HuH-7 (cell line): ENCODE measurements at places on chromosomes 11 and 22.

DNA sequence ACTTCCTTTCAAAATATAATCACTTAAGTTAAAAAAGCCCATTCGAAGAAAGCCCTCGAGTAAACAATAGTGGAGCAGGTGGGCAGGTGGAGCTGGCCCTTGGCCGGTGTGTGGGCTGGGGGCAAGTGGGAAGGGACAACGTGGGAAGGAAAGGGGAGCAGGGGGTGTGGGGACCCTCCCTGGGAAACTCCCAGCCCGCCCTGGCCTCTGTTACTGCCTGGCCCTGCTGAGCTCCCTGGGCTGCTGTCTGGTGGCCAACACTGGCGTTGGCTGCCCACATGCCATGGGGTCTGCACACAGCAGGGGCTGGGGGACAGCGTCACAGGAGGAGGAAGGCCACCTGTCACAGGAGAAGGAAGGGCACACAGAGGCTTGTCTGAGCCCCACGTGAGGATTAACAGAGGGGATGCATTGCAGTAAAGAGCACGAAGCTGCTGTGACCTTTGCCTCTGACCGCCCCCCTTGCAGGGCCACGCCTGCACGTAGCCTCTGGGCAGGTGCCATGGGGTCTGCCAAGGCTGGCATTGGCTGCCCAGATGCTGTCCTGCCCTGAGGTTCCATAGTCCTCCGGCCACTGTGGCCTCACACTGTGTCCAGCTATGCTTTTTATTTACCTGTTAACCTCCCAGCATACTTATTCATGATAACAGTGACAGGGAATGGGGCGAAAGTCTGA lies 36.2 kb upstream of the CCDC188 start:
- DNase-seq: no peak

DNA sequence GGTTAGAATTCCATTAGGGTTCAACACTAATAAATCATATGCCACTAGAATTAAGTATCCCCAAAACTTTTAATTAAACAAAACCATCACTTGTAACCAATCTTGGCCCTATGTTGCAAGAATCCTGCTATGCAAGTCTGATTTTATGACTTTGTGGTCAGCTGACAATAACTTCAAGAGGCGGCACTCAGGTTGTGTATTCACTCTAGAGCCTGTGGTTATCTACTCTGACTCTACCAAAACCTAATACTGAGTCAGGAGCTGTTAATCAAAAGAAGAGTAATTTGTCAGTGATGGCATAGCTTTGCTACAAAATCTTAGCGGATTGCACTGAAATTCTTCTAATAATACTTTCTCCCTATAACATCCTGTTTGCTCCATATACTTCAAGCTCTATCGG lies 253.7 kb downstream of the AASDHPPT start:
- no peak for DNase-seq

- no peak for DNase-seq
Observed at GRCh38 chr11:119843877-119844276, 114.9 kb upstream of the NECTIN1 start.

DNA sequence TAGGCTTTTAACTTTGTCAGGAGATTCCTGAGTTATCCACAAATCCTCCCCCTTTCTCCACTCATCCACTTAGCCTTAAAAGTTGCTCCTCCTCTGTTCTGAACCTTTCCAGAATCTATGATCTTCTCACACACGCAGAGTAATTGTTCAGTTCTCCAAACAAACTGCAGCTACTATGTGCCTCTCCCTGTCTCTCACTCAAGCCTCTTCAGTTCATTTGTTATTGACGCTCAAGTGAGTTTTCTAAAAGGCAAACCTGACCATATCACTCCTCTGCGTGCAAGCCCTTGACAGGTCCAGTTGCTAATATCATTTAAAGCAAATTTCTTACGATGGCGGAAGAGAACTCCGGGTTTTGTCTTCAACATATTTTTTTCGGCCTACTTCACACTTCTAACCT lies 1169.7 kb upstream of the TENM4 start:
- no peak for DNase-seq

DNA sequence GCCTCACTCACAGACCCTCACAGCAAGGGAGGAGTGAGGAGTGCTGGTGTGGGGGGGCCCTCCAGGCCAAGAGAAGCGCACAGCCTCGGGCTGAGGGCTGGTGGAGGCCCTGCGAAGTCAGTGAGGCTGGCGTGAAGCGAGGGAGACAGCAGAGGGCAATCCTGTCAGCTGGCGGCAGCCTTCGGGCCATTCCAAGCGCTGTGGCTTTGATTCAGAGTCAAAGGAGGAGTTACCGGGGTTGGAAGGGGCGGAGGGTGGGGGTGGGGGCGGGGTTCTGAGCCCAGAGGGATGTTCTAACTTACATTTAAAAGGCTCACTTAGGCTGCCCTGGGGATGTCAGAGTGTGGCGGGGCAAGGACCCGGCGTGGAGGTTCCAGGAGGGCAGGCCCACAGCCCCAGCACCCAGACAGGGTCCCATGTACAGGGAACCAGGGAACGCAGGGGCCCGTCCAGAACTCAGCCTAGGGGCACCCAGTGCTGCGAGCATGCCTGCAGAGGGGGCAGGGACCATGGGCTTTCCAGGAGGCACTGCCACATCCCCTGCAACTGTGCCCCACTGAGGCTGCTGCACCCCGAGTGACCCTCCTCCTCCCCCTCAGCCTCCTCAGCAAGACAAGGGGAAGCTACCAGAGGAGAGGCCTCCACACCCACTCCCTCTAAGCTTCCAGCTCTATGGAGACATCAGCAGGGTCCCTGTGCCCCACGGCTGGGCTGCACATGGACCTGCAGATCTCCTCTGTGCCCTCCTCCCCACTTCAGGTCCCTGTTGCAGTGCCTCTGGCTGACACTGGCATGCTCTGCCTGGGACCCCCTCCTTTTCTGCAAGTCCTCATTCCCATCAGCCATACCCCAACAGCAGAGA lies 39.7 kb upstream of the TTLL12 start:
- DNase-seq: no peak

DNA sequence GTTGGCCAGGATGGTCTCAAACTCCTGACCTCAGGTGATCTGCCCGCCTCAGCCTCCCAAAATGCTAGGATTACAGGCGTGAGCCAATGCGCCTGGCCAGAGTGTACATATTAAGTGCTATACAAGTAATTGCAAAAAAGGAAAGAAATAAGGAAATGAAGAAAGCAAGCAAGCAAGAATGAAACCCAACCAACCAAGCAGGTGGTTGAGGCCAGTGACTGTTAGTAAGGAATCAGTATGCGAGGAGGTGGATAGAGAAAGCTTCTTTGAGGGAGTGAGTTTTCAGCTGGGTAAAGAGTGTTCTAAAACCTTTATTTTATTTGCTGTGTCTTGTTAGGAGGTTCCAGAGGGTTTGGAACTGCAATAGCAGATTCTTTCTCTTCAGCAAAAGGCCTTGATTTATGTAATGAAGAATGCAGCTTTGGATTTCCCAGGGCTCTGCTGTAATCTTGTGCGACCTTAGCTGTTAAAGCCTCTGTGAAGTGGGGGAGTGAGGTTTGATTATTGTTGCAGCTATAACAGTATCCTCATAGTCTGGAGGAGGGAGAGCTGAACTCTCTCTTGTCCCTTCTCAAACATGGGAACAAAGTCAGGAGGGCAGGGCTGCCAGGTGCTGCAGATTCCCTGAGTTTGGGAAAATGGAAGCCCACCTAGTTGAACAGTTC lies 5.7 kb downstream of the AMPD3 start:
- no peak for DNase-seq

GRCh38 chr11:33997584-33998251 lies 53.8 kb upstream of the CAPRIN1 start:
- no peak for DNase-seq

GRCh38 chr22:33409079-33409478 lies 350.9 kb upstream of the SYN3 start:
- DNase-seq: no peak

- no peak for DNase-seq
Observed at GRCh38 chr11:11584937-11585336, 36.9 kb downstream of the GALNT18 start.
